ENCODE measurements at places on chromosomes 6 and 20.

DNA sequence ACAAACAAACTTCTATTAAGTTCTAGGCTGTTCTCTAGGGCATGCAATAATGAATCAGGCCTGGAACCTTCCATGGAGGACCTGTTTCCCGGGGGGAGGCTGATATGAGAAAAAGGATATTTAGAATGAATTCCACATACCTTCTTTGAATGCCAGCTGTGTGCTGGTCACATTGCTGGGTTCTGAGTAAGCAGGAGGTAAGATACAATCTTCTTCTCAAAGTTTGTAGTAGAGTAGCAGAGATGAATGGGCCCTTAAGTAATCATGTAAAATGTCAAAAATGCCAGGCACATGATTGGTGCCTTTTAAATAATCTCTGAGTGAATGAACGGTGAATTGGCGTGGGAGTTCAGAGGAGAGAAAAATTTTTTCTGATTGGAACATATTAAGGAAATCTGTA lies 47.4 kb downstream of the TGM2 start:
- DNase-seq = no peak

DNA sequence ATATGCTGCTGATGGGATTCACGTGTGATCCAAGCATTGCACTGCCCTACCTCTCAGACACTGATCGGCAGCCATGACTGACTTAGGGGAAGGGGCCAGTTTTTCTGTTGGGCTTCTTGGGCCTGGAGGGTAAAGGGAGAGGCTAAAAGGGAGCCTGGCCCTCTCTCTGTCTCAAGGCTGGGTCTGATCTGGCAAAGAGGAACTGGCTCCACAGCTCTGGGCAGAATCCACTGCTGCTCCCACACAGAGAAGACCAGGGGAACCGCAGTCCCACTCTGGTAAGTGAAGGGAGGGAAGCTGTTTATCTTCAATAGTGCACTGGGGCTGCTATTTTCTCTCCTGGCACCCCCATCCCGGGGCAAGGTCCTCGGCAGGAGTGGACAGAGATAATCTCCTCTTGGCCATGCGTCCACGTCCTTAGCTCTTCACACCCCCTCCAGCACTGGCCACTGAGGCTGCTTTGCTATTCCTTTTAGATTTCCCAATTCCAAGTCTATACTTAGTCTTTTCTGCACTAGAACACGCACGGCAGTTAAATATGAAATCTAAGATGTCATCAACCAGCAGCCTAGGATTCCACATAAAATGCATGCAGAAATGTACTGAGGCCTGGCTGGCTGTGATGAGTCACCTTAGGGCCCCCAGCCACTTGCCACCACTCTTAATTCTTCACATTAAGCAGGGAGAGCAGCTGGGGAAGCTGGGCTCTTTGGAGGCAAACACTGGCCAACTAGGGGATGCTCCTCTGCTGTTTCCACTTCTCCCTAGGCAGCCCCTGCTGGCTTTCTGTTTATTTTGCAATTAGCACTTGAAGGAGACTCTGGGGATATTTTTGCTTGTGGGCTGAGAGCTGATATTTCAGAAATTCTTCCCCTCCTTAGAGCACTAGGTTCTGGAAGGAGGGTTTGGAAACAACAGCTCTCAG lies 87.8 kb upstream of the ARMC2 start:
- DNase-seq = no peak

DNA sequence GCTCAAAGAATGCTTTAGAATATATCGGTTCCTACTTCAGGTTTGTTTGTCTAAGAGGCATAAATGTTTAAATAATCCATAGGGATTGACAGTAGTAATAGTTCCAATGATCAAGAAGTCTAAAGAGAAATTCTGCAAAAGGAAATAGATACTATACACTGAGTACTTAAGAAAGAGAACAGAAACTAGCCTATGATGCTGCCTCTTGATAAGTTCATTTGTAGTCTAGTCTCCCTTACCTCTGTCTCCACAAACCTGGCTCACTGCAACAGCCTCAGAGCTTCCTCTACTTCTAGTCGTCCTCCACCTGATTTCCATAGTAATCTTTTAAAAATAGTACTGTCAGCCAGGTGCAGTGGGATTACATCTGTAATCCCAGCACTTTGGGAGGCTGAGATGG lies 511.8 kb downstream of the LMBRD1 start:
- DNase-seq = no peak

DNA sequence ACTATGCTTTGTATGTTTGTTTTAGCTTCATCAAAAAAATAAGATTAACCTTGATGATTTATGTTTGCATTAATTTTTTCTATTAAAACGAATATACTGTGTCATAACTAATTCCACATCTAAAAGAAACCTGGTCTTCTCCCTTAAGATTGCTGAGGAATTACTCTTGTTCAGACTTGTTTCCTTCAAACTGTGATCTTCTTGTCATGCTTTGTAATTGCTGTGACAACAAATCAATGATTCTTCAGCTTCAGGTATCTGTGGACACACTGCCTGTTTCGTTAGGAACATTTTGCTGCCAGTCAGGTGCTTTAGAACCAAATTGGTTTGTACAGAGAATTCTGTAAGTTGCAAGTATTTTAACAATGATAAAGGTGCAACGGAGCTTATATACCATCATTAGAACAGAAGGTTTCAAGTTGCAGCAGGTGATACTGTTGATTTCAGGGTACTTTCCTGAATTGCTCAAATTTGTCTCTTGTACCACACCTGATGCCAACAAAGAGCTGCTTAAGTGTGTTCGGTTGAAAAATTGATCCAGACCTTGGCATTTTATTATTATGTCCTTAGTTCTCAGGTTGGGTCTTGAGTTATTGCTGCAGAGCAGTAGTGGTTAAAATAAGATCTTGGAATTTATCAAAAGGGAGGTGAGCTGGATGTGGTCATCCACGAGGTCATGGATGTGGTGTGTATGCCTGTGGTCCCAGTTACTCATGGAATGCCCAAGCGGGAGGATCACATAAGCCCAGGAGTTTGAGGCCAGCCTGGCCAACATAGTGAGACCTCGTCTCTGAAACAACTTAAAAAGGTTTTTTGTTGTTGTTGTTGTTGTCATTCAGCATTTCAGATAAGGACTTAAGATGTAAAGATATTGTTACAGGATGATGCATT lies 19.5 kb downstream of the SYTL3 start:
- DNase-seq = no peak

DNA sequence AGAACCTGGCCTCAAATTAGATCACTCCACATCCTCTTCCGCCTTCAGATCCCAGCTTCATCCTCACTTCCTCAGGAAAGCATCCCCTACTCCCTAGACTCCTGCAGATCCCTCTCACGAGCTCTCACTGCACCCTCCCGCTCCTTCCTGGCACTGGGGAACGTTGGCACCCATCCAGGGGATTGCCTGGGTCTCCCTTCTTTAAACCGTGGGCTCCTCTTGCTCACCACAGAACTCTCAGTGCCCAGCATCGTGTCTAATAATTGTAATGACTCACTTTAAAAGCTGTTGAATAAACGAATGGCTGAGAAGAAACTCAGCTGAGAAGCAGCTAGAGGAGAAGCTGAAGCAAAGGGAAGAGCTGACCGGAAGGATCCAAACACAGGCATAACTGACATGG lies 20.4 kb downstream of the ZC3H12D start:
- no peak for DNase-seq

DNA sequence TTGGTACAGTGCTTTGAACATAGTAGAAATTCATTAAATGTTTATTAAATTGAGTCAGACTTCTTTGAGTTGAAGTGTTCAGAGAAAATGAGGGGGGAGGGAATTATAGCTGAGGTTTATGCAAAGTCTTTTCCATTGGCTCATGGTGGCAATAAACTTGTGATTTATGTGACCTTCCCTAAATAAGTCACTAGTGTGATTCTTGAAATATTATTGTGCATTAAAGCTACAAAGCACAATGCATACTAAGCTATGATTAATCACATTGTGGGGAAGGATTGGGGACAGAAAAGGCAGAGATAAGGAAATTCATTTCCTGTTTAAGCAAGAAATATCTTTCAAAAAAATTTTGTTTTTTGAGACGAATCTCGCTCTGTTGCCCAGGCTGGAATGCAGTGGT lies 877.5 kb downstream of the TFAP2A start:
- DNase-seq = no peak

DNA sequence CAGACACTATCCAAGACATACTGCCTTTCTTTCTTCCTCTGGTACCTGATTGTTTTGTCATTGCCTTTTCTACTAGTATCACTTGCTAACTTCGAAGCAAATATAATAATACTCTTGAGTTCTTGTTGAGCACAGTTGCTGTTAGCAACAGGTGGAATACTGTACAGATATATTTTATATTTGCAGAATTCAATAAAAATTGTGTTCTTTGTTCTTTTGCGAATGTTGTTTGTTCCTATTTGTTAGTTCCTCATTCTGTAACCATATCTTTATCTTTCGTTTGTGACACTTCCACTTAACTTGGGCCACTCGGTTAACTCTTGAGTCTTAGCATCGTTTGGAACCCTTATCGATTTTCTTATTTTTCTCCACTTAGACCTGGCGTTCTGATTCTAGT lies 868 bp downstream of the CYB5R4 start:
- DNase-seq = no peak

DNA sequence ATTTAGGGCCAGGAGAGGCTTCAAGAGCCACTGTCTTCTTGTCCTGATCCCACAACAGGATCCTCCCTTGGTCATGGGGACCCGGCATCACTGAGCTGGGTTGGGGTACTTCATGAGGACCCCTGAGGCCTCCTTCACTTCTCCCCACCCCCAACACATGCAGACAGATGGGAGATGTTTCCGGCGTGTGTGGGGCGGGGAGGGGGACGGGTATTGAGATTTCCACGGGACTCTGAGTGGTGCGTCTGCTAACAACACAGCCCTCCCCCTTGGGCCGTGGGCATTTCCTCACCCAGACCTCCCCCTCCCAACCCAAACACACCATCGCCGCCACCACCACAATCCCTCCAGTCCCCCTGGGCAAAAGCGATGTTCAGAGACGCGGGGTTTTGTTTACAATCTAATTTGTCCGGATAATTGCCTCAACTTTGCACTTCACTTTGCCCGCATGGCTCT lies 906 bp upstream of the FOXP4 start:
- no peak for DNase-seq

DNA sequence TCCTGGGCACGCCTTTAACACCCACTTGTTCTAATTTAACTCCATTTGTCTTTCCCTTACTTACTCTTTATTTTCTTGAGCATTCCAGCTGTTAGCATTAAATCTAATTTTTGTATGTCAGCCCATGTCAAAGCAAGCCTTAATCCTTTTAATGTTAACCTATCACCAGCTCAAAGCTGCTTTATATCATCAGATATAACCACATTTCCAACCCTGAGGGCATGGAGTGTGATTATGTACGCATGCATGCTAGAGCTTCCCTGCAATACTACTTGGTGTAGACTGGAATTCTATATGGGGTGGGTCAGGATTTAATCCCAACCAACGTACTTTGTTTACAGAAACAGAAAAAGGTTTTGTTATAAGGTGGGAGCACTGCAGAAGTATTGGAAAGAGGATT lies 139.4 kb upstream of the HMGN3 start:
- DNase-seq = no peak

GRCh38 chr6:15313367-15313766 lies 67.5 kb downstream of the JARID2 start:
- DNase-seq = no peak

DNA sequence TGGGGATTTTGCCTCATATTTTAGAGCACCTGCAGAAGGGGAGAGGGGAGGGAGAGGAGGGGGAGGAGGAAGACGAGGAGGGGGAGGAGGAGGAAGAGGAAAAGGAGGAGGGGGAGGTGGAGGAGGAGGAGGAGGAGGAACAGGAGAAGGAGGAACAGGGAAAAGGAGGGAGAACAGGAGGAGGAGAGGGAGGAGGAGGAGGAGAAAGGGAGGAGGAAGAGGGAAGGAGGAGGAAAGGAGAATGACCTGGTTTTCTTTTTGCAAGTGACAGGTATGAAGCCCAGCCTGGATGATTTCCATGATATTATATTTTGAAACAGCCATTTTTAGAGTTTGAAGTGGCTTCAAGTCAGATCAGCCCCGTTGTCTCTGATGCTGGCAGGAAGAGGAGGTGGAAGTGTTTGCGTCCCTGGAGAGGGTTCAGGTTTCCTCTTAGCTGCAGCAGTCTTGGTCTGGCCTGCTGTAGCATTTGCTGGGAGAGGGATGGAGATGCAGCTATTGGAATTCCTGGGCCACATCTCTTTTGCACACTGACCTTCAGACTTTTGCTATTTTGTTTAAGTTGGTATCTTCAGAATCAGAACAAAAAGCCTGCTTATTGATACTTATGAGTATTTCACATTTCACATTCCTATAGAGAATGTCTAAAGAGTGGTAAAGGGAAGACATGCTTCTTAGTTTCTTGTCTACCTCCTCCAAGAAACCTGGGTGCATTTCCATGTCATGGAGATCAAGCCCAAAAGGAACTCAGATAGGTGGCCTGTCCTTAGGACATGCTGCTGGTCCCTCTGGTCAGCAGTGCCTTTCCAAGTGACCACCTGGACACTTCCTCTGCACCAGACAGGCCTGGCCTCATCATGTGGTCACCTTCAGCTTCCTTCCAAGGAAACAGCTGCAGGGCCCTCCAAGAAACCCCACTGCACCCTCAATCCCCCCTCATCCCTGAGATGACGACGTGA lies 54.3 kb upstream of the IYD start:
- DNase-seq = no peak

- no peak for DNase-seq
Measured at GRCh38 chr6:53929041-53929820, 134.4 kb downstream of the LRRC1 start.

DNA sequence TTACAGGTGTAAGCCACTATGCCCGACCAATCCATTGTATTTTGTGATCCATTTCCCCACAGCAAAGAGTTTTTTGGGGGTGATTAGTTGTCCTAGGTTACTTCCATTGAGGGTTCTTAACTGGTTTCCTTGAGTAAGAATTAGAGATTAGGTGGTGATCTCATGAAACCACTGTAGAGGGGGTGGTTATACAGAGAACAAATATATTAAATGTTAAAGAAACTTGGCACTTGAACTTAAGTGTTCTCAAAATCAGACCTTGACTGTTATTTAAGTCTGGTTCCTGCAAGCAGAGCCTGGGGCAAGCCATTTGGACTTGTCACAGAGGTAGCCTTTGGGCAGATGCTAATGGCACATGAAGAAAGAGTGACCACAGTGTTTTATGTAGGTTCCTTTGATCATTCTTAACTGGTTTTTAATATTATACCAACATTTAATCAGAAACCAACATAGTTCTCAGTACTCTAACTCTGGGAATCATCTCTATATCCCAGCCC lies 288.5 kb downstream of the SOX4 start:
- no peak for DNase-seq

DNA sequence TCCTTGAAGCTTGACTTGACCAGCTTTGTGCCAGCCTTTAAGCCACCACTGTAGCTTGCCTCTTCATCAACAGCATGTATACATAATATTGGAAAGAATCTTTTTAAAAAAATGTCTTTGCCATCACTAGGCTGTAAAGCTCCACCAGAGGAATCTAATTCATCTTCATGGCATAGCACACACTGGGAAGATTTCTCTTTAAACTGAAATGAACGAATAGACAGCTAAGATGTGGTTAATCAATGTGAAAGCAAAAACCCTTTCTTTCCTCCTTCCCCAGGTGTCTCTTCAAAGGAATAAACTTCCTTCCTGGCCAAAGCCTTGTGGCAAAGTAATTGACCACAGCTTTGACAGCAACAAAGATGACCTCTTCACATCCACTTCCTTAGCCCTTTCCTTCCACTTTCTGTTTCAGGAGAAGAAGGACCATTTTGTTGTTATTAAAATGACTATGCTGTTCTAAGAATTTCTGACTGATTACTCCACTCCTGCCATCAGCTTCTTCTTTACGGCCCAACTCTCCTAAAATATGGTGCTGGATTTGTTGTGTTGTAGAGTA lies 428.7 kb upstream of the SOX4 start:
- no peak for DNase-seq

GRCh38 chr6:73329201-73329600 lies 24.9 kb downstream of the DPPA5 start:
- no peak for DNase-seq

- DNase-seq = no peak
Measured at GRCh38 chr6:37618916-37619590, 78.6 kb downstream of the MDGA1 start.

Measured in activated T-cell treated with anti-CD3 and anti-CD28 coated beads for 48 hours (primary cell).